ENCODE measurements at places on chromosomes 16 and 17. TPM values are rescaled to one million over a fixed set of nuclear protein-coding genes. Genes with fewer than 3 reads are reported as not detected.

Gene CPHXL2
- not detected for total RNA-seq

Gene CD300H
- not detected for total RNA-seq

Gene BRIP1
- 0.94 TPM for total RNA-seq

Gene KRT40
- not detected for total RNA-seq

Gene NPIPA5
- 5.2 TPM for total RNA-seq

Gene OR1F1
- not detected for total RNA-seq

Gene PPP1R9B
- total RNA-seq: 82.3 TPM

Gene BIRC5
- total RNA-seq: 6.4 TPM

Gene CCDC200
- not detected for total RNA-seq

Gene FOXN1
- not detected for total RNA-seq

Gene MPP3
- 51.1 TPM for total RNA-seq

Gene SOX15
- 0.63 TPM for total RNA-seq

Gene ABI3
- total RNA-seq: 38.4 TPM

Gene TNK1
- 7.4 TPM for total RNA-seq

Gene KRT28
- total RNA-seq: not detected

Gene KRT20
- 0.37 TPM for total RNA-seq

Gene CCDC144A
- 8.3 TPM for total RNA-seq
